ENCODE measurements at places on chromosomes 2 and 18.

DNA sequence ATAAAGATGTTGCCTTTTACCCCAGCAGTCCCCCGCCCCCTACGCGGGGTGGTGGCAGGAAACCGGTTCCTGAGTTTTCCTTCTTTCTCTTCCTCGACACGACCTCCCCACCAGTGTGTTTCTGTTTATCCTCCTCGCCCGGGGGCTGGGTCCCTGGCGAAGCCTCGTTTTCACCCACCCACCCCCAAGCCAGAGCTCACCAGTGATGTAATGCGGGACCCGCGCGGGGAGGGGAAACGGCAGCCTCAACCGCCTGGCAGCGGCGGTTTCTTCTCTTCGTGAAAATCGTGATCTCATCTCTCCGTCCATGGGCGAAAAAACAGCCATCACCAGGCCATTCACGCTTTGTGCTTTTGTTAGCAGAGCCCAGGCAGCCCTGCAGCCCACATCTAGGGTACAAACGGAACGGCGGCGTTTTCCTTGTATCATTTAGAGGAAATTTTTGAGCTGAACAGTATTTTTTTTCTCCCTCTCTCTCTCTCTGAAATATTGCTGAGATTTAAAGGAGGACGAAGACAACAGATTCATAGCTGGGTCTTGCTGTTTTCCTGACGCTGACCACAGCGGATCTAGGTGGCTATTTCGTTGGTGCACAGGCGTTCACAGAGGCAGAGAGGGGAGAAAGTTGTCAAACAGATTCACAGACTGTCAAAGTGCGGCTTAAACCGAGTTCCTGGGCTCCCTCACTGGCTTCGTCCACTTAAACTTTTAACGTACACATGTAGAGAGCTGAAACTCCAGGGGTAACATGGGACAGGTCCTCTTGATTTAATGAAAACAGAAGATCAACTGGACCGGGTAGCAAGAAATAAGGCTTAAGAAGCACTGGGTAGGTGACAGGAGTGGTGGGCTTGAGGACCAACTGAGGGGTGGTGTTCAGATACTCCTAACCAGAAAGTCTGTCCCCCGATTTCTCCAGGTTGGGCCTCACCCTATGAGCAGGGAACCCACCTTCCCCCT is 21.9 kb upstream of the PAX3 start:
- DNase-seq: no peak

GRCh38 chr18:79484661-79485621 is 89.2 kb downstream of the NFATC1 start:
- DNase-seq: no peak

GRCh38 chr2:101230541-101231001 is 22.1 kb upstream of the CNOT11 start:
- no peak for DNase-seq

DNA sequence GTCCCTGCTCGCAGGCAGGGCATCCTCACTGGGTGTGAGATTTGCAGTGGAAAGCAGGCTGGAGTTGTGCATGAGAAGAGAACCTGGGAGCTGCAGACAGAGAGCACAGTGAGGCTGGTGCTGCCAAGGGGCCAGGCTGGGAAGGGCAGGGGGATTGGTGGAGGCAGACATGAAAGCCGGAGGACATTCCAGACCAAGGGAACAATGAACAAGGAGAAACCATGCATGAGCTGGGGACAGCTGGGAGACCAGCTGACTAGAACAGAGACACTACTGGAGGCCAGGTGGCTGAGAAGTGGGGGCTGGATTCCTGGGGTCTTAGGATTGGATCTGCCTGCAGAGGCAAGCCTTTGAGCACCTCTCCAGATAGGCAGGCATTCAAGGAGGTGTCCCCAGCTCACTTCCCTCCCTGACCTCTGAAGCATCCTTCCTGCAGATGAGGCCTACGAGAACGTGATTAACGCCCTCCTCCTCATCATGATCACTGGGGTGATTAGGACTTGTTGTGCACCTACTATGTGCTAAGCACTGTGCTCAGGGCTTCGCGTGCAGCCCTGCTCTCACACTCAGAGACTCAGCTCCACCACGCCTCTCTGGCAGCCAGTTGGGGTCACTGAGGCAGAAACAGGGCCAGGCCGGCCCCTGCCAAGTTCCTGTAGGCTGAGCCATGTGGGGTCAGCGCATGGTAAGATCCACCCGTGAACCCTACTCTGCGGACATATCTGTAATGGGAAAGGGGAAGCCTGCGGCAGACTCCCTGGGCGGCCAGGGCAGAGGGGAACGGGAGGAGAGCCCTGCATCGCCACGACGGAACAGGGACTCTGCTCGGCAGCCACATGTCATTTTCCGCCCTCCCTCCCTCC is 74.8 kb upstream of the SLC66A3 start:
- DNase-seq: no peak

- DNase-seq: no peak
Observed at GRCh38 chr2:120597595-120598193, 138.0 kb upstream of the GLI2 start.

DNA sequence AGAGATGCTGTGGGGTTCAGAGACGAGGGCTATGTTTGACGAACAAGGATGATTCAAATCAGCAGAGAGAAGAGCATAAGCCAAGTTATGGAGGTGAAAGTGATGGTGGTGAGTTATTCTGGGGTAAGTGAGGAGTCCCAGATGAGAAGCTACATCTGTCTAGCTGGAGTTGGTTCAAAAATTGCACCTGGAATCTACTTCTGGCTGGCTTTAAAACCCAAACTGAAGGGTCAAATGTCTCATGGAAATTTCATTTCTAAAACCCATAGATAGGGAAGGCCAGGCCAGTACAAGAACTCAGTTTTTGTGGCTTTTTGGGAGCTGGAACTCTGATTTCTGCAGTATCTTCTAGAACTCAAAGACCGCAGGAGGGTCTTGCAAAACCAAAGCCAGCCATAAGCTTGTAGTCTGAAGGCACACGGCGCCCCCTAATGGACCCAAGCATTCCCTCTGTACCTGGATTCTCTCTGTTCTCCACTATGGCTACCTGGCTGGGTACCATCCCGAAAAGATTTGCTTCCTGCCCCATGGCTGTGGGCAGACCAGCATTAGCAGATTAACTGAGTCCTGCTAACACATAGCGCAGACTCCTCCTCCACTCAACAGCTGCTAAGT is 229.1 kb upstream of the SLC14A2 start:
- no peak for DNase-seq
